Right lobe of liver (tissue), 6 donors: ENCODE measurements at places on chromosomes 5 and 9.

- H3K36me3 ChIP-seq: no peaks in the 10 kb centered on the region
- H3K27me3 ChIP-seq: peaks cover 8% of the 10 kb centered on the region
- H3K27ac ChIP-seq: no peak overlapping the region
- H3K4me3 ChIP-seq: no peak overlapping the region
These were observed 11.3 kb downstream of the PROP1 start for GRCh38 chr5:177984584-177985206.

GRCh38 chr5:114561415-114561814 lies 199.5 kb downstream of the KCNN2 start:
- H3K27me3 ChIP-seq: no peaks in the 10 kb centered on the region
- no peak overlapping the region for H3K27ac ChIP-seq
- no peak for DNase-seq
- H3K36me3 ChIP-seq: no peaks in the 10 kb centered on the region

DNA sequence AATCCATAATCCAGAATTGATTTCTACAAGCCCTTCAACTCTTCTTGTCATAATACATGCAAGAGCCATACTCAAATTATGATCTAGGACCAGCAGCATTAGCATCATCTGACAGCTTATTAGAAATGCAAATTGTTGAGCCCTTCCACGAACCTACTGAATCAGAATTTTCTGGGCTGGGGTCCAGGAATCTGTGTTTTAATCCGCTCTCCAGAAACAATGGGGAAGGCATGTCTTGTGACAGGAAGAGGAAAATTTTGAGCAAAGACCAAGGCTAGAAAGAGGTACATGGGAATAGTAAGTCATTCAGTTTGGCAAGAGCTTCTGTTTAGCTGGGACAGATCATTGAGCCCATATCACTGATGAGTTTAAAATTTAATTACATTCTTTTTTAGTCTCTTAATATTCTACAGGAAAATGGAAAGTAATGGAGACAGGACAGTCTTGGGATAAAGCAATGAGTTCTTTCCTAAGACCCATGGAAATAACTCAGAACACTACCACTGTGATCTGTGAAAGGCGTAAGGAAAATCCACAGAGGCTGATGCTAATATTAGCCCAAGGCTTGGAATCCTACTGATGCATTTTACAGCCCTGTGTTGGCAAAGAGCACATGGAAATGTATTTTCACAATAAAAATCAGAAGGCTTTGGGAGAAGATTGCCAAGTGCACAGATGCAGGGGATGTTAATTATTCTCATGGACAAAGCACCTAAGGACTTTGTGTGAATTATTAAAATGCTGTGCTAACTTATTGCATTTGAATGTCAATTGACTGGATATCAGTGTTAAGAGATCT lies 73.7 kb upstream of the STK32A start:
- no peak overlapping the region for H3K27ac ChIP-seq
- no peaks in the 10 kb centered on the region for H3K4me1 ChIP-seq
- H3K36me3 ChIP-seq: no peaks in the 10 kb centered on the region
- H3K27me3 ChIP-seq: no peaks in the 10 kb centered on the region
- DNase-seq: no peak
- no peak overlapping the region for H3K4me3 ChIP-seq

- H3K27ac ChIP-seq: no peak overlapping the region
- H3K27me3 ChIP-seq: no peaks in the 10 kb centered on the region
- H3K36me3 ChIP-seq: no peaks in the 10 kb centered on the region
- no peak for DNase-seq
These were observed 247.1 kb downstream of the NFIB start for GRCh38 chr9:14066831-14067230.

DNA sequence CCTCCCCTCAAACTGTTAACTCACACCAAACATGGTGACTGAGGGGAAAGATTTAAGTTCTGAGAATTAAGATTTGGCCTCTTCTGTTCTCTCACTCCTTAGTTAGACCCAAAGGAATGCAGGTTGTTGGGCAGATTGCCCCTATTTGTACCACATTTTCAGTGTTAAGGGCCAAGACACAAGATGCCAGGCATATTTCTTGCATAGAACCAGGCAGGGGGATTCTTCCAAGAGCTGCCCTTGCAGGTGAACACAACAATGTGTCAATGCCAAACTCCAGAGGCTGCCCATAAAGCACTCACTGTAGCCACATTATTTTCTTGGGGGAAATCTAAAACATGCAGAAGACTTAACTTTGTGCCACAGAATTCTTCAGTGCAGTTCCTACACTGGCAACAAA lies 14.7 kb downstream of the MPDZ start:
- DNase-seq: no peak
- H3K4me3 ChIP-seq: no peak overlapping the region
- H3K27me3 ChIP-seq: no peaks in the 10 kb centered on the region
- H3K36me3 ChIP-seq: no peaks in the 10 kb centered on the region
- no peak overlapping the region for H3K27ac ChIP-seq
- no peaks in the 10 kb centered on the region for H3K4me1 ChIP-seq

DNA sequence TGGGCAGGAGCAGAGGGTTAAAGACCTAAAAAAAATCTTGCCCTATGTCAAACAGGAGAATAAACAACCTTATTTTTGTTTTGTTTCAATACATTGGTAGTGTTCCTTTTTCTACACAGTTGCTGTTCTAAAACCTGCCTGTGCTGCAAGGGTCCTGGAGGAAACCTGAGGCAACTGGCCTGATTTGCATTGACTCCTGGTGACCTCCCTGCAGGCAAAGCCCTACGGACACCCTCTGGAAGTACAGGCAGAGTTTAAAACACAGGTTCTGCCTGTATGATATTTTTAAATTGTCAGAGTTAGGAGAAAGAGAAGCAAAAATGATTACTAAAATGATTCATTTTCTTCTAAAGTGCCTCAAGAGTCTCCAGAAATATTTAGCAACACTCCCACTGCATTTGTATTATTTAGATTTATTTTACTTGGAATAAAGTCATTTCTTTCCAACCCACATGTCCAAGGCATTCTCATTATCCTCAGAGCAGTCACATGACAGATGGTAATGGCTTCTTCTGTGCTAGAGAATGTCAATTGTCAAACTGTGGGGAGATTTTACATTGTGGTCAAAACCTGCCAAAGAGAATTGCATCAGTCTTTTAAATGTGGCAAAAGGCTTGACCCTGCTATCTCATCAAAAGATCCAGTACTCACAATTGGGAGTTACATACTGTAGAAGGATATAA lies 559.6 kb downstream of the CETN3 start:
- no peaks in the 10 kb centered on the region for H3K27me3 ChIP-seq
- no peaks in the 10 kb centered on the region for H3K36me3 ChIP-seq
- no peak for DNase-seq
- H3K27ac ChIP-seq: no peak overlapping the region
- no peaks in the 10 kb centered on the region for H3K4me1 ChIP-seq
- no peak overlapping the region for H3K4me3 ChIP-seq

DNA sequence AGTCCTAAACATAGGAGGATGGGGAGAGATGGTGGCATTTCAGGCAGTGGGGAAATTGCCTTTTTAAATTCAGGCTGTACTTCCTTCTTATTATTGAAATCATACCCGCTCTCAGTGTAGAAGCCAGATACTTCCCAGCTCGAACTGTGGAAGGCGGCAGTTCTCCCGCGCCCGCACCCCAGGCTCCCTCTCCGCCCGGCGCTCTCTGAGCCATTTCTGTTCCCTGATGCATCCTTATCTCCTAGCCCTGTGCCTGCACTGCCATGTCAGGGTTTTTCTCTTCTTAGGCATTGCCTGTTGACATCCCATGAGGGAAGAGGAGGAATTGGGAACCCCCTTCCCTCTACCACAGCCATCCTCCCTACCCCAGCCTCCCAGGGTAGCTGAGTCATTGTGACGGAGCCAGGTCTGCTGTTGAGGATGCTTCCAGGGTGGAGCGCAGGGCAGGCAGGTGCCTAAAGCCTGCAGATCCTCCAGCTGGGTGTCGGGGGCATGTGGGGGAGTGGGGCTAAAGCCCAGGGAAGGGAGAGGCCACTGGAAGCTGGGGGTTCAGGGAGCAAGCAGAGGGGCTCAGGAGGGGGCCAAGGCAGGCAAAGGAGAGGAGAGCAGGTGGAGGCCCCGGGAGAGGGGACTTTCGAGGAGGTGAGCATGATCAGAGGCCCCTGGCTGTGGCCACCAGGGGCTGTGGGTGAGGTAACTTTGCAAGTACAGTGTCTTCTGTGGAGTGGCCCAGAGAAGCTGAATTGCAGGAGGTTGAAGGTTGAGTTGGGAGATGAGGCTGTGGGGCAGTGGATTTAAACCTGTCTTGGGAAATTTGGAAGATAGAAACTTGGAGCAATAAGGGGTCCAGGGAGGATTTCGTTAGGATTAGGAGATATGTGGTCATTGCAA lies 16.2 kb downstream of the LAMC3 start:
- H3K27ac ChIP-seq: no peak overlapping the region
- H3K4me1 ChIP-seq: no peaks in the 10 kb centered on the region
- DNase-seq: no peak
- no peak overlapping the region for H3K4me3 ChIP-seq
- H3K27me3 ChIP-seq: no peaks in the 10 kb centered on the region
- H3K36me3 ChIP-seq: no peaks in the 10 kb centered on the region

GRCh38 chr5:174726916-174727793 lies 2.8 kb downstream of the MSX2 start:
- no peak overlapping the region for H3K27ac ChIP-seq
- H3K36me3 ChIP-seq: no peaks in the 10 kb centered on the region
- peaks cover 17% of the 10 kb centered on the region for H3K27me3 ChIP-seq
- DNase-seq: no peak

DNA sequence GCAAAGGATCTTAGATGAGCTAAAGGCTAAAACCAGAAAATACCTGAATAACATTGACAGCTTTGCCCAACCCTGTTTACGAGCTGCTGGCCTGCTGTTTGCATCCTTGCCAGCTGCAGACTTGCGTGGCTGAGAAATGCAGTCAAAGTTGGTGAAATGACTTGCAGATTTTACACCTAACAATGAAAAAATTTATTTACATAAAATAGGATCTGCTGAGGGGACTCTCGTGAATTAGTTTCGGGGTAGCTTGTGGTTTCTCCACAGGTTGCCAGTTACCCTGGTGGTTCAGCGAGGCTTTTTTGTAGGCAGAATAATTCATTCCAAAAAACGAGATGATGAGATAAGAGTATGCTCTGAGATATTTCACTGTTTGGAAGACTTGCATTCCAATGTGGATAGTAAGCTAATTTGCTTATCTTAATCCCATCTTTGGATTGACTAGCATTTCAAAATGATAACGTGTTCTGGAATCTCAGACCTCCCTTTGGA lies 65.7 kb upstream of the FANCC start:
- DNase-seq: no peak
- no peaks in the 10 kb centered on the region for H3K27me3 ChIP-seq
- no peak overlapping the region for H3K27ac ChIP-seq

GRCh38 chr5:145362266-145362665 lies 472.9 kb downstream of the PRELID2 start:
- H3K36me3 ChIP-seq: no peaks in the 10 kb centered on the region
- H3K4me3 ChIP-seq: no peak overlapping the region
- no peak overlapping the region for H3K27ac ChIP-seq
- no peak for DNase-seq
- H3K27me3 ChIP-seq: no peaks in the 10 kb centered on the region
- H3K4me1 ChIP-seq: no peaks in the 10 kb centered on the region
